Posterior cingulate gyrus (tissue), 11 donors: ENCODE measurements at places on chromosomes 12 and 14.

DNA sequence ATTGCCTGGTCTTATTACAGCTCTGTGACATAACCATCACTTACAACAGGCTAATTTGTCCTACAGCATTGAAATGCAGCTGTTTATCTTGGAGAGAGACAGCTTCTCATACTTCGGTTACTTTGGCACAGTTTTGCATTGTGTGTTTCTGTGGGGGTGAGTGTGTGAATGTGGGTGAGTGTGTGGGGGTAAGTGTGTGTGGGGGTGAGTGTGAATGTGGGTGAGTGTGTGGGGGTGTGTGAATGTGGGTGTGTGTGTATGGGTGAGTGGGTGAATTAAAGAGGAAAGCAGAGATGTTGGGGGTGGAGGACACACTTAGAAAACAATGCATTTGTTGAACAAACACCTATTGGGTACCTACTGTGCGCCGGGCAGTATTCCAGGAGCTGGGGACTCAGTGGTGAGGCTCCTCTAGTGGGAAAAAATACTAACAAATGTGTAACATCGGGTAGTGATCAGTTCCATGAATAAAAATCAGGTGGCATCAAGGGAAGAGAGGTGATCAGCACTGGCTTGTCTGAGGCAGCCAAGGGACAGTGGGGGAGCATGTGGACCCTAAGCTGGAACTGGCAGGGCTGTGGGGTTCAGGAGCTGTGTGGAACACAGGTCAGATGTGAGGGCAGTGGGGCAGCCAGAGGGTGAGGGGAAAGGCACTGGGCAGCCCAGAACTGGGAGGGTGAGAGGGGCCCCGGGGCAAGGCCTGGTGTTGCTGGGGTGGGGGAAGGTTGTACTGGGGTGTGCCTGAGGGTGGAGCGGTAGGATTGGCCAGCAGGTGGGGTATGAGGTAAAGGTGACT is 44.1 kb upstream of the AMN start:
- DNase-seq: no peak

GRCh38 chr12:51351913-51352532 is 5.5 kb upstream of the CELA1 start:
- DNase-seq: peak; percentile 85

DNA sequence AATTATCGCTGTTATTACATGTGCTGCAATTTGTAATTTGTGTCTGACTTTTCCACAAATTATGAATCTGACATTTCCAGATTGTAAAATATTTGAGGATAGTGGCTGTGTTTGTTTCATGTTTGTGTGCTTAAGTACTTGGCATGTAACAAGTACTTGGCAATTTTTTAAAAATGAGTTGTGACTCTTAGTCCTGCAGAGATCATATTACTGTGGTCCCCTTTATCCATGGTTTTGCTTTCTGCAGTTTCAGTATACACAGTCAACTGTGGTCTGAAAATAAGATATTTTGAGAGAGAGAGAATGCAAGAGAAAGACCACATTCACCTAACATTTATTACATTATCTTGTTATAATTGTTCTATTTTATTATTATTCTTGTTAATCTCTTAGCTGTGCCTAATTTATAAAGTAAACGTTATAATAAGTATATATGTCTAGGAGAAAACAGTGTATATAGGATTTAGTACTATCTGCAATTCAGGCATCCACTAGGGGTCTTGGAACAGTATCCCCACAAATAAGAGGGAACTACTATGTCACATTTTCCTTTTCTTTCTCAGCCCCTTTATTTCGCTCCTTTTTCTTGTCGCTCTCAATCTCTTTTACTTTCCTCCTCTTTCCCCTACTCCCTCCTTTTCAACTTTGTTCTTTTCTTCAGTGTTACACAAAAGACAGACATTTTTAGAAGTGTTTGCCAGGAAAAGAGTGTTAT is 176.1 kb downstream of the FUT8 start:
- no peak for DNase-seq

DNA sequence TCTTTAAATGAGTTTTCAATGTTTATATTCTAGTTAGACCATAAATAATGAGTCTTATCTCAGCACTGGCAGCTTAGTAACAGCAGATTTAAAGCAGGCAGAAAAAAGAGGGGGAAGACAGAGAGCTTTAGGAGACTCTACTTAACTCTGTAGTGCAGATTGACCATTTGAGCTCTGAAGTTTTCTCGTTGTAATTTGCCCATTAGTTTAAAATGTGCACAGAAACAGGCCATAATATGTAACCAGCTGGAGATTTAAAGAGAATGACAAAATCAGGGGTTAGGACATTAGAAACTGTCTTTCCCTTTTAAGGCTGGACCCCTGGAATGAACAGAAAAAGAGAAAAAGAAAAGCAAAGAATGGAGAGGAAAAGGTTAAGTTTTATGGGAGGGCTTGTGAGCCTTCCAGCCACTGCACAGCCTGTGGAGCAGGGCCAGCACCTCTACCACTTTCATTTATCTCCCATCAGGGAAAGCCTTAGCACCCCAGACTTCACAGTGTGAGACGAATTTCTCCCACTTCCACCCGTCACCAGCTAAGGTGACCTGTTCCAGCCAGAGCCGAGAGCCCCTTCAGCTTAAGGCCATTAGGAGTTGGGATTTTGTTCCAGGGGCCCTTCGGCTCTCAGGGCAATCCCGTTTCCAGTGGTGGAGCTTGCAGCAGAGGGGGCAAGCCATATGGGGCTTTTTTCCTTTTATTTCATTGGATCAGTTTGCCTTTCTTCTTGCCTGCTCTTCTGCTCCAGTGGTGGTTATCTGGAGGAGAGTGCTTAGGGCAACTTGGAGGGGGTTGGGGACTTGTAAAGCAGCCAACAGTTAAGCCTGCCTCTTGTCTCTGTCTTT is 8.0 kb downstream of the IL22 start:
- DNase-seq: no peak

DNA sequence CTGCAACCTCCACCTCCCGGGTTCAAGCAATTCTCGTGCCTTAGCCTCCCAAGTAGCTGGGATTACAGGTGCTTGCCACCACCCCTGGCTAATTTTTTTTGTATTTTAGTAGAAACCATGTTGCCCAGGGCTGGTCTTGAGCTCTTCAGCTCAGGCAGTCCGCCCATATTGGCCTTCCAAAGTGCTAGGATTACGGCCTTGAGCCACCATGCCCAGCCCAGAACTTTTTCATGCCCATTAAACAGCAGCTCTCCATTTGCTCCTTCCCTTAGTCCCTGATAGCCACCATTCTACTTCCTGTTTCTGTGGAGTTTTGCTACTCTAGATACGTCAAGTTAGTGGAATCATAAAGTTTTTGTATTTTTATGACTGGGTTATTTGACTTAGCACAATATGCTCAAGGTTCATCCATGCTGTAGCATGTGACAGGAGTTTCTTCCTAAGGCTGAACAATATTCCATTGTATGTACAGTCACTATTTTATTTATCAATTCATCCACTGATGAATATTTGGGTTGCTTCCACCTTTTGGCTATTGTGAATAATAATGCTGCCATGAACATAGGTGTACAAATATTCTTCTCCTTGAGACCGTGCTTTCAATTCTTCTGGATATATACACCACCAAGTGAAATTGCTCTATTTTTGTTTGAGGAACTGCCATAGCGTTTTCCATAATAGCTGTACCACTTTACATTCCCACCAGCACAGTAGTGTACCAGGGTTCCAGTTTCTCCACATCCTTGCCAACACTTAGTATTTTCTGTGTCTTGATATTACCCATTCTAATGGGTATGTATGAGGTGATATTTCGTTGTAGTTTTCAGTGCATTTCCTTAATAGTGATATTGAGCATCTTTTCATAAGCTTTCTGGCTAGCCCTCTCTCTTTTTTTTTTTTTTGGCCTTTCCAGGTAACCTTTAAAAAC is 15.0 kb downstream of the ATF1 start:
- DNase-seq: no peak

- no peak for DNase-seq
Measured at GRCh38 chr12:104975587-104976343, 10.4 kb upstream of the NOPCHAP1 start.

DNA sequence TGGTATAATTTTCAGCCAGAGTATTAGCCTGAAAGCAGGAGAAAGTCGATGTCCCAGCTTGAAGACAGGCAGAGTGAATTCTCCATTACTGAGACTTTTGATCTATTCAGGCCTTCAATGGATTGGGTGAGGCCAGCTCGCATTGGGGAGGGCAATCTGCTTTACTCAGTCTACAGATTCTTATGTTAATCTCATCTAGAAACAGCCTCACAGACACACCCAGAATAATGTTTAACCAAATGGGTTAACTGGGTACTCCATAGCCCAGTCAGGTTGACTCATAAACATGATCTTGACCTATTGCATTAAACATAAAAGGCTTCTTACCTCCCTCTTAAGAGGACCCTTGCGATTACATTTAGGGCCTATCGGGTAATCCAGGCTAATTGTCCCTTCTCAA is 118.0 kb downstream of the KTN1 start:
- DNase-seq: no peak

DNA sequence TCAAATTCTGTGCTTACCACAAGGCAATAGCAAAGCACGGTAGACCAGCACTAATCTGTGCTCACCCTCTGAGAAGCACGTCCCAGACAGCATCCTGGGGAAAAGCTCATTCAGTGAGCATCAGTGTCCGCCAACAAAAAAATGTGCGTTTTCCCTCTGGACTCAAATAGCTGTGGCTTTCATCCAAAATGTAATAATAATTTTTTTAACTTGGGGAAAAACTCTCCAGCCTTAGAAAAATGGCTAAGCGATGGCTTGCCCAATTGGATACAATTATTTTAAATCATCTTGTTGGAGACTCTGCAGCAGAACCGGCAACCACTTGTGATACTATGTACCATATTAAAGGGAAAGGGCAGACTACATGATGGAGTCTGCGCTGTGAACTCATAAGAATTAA is 1.1 kb upstream of the KRT77 start:
- DNase-seq: no peak

DNA sequence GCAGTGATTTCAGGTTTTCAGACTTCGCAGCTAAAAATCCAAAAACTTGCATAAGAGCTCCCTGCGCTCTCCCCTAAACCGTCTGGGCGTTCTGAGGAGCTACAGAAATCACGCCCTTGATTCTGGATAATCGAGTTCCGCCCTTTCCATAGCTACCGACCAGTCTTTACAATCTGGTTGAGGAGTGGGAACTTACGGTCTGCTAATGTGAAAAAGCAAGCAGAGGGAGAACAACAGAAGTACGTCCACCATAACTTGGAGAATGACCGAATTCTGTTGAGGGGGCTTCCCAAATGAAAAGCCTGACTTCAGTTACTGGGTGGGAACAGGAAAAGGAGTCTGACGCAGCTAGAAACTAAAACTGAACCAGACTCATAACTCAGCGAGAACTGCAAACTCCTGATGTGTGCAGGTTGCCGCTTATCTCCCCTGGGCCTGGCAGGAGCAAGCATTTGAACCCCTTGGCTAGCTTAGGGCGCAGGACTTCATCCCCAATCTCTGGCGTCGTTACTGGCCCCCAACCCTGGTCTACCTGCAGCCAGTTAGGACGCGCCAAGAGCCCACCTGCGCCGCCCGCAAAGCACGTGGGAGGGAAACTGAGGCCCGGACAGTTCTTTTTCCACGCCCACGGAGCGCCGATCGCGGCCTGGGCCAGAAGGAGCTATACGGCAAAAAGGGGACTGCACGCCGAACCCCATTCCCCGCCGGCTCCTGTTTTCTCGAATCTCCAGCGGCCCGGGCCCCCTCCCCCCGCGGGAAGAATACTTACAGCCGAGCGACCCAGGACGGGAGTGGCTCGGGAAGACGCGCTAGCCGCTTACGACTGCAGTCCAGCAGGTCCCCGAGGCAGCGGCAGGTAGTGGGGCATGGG is 838 bp downstream of the LRIG3 start:
- DNase-seq: peak; percentile 10
